Activated T-helper 1 cell treated with Interleukin-2 at 50 U/mL for 16 hours (primary cell): ENCODE measurements at places on chromosomes 11 and 22.

DNA sequence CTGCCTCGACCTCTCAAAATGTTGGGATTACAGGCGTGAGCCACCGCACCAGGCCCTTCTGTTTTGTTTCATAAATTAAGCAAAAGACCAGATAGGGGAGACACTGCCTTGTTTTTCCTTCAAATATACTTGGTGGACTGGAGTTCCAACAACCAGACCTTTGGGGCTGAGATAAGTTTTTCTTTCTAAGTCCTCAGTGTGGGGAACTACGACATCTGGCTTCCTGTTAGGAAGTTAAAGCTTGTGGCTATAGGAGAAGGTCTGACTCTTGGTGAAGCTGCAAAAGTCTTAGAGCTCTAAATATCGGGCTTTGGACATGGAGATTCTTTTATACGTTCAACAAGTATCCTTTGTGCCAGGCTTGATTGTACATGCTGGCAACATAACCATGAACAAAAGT, 64.1 kb upstream of the EED start:
- DNase-seq, result no peak

GRCh38 chr11:94741022-94741679, 27.0 kb upstream of the AMOTL1 start:
- DNase-seq, result no peak

- DNase-seq, result no peak
These were observed 76.0 kb downstream of the EXT2 start for GRCh38 chr11:44171518-44171917.

- no peak for DNase-seq
These were observed 1306.0 kb downstream of the TBC1D22A start for GRCh38 chr22:48068323-48068885.

DNA sequence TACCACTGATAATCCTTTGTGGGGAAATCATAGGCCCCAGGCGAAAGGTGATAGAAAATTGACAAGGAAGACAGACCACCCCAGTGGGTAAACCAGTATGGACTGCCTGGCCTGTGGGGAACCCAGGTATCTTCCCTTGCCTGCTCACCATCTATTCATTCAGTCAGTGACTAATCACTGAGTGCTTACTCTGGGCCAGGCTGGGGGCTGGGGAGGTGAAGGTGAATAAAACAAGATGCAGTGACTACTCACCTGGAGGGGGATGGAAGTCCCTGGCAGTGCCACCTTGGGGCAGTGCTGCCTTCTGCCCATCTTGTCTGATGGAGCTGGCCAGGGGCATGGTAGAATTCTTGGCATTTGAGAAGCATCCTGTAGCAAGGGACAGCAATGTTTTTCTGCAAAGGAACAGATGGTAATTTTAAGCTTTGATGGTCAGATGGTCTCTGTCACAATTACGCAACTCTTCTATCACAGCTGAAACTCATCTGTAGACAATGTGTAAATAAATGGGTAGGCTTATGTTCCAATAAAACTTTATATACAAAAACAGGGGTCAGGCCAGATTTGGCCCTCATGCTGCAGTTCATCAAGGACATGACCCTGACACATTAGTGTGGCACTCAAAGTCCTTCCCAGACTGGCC, 4.6 kb downstream of the ISX start:
- DNase-seq, result no peak

- DNase-seq, result no peak
These were observed at the start of gene CASP4 for GRCh38 chr11:104968355-104968855. TSS of gene CASP4 (minus strand) at chr11:104968574. CDS start at chr11:104968525, 49 bp downstream.

DNA sequence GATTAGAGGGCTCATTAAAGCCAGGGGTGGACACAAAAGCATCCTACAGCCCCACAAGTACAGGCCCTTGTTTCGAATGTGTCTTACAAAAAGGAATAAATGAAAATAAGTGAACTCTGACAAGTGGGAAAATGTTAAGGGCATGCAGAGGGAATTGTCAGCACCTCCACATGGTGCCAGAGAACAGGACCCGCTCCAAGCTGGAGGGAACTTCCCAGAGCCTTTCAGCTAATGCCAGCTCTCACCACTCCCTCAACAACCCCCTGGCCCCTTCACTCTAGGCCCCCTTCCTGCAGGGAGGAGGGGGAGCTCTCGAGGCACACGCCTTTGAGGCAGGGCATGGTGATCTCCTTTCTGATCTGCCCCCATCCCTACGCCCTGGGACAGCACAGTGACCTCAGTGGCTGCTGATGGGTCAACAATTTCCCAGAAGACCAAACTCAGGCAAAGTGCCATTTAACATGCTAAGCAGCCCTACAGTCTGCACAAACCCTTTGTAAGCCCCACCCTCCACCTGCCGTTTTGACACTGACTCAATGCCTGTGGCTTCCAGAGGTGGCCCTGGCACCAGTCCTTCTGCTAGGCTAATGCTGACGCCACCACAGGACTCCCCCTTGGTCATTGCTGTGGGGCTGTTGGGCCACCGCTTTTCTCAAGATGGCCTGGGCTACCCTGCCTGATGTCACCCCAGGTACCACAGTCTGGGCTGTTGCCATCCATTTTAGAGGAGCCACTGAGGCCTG, 12.5 kb upstream of the CHST1 start:
- no peak for DNase-seq

GRCh38 chr11:72330131-72330727, 86.3 kb upstream of the PHOX2A start:
- DNase-seq, result no peak

GRCh38 chr22:37880668-37881440, 25.2 kb upstream of the MICALL1 start:
- no peak for DNase-seq

DNA sequence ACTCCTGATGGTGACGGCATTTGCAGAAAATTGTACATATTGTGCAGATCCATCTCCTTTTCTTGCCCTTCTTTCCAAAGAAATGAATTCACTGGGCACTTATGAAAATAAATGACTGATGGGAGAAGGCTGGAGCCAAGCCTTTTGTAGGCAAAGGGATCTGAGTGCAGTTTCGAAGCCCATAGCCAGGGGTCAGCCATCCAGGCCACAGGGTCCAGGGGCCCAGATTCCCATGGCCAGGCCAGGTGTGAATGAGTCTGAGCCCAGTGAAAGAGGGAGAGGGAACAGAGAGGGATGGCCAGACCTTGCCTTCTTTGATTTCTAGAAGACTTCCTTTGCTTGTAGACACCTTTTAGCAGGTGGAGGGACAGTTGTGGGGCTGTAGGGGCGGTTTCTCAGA, 209.1 kb downstream of the KIRREL3 start:
- no peak for DNase-seq

GRCh38 chr11:46970913-46971625, 34.5 kb downstream of the CSTPP1 start:
- DNase-seq, result no peak

GRCh38 chr11:78239781-78240180, 51.1 kb downstream of the USP35 start:
- no peak for DNase-seq
